CD4-positive, CD25-positive, alpha-beta regulatory T cell (primary cell): ENCODE measurements at places on chromosomes 7 and 10.

GRCh38 chr7:134071355-134072331, 55.5 kb upstream of the LRGUK start:
- DNase-seq = no peak

- DNase-seq = no peak
Observed at GRCh38 chr7:106062521-106062931, 49.6 kb downstream of the SYPL1 start.

DNA sequence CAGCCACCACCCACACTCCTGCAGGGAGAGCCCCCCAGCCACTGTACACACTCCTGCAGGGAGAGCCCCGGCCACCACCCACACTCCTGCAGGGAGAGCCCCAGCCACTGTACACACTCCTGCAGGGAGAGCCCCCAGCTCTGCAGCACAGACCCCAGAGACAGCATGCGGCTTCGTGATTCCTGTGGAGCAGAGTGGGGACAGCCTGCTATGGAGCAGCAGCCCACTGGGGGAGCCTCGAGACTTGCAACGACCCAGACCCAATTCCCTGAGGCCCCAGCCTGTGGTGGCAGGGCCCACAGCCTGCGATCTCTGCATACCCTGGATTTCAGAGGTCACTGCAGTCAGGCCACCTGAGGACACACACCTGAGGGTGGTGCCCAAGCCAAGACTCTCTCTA, 523.1 kb downstream of the DNAJB6 start:
- no peak for DNase-seq

GRCh38 chr10:92913973-92914372, 65.7 kb downstream of the EXOC6 start:
- DNase-seq = no peak
